ENCODE measurements at places on chromosomes 7 and 10.

DNA sequence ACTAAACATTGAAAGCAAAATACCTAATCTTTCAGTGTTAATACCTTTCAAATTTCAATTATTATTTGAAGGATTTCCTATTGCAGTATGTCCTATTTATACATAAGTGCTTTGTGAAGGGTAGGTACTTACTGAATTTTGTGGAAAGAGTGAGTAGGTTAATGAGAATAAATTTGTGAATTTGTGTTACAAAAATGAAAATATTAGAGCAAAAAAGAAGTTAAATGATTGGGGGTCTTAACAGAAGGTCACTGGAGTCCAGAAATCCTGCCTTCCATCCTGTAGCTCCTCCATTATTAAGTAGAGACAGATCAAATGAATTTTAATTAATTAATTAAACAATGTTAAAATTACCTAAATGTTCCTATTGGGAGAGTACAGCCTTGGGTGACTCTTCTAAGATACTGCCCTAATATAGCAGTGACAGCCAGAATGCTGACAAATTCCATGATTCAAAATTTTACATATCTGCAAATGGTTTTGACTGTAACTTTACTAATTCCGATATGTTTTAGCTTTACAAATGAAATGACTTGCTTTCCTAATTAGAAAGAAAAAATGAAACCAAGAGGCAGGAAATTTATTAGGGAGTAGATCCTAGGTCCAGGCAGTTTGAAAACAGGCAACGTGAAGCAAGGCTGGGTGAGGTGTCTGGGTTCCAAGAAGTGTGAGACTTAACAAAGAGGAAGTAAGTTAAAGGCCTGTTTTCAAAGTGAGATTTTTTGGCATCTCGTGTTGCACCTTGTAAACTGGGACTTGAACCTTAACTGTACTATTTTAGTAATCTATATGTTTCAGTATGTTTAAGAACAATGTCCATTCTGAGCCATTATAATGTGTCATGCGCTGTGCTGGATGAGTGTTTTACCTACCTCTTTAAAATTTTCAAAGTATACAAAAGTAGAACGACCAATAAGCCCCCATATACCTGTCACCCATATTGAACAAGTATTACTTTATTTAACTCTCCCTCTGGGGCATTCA lies 1.5 kb downstream of the PIK3CG start:
- no peak for DNase-seq

- DNase-seq: no peak
Observed at GRCh38 chr7:120404042-120404441, 131.1 kb downstream of the KCND2 start.

DNA sequence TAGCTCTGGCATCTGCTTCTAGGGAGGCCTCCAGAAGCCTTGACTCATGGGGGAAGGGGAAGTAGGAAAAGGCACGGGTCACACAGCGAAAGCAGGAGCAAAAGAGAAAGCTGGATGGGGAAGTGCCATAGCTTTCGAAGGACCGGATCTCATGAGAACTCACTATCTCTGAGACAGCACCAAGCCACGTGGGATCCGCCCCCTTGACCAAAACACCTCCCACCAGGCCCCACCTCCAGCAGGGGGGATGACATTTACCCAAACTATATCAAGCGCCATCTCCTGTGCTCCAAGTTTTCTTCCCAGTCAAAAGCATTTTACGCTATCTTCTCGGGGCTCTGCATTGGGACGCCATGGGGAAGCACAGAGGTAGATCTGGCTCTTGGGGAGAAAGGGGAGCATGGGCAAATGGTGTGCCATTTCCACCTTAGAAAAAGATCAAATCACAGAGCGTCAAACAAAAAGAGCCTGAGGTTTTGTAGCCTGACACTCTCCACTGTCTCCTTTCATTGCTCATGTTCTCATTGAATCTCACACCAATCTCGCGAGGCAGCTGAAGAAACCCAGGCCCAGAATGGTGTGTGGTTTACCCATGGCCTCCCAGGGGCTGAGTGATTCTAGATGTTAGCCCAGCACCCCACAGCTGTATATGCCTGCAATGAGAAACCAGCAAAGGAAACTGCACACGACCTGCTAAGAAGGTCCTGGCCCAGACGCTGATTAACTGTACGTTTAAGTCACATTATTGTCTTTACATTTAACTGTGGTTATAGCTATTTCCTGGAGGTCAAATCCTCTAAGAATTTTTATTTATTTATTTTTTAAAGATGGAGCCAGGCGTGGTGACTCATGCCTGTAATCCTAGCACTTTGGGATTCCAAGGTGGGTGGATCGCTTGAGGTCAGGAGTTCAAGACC lies 8.1 kb upstream of the OLAH start:
- no peak for DNase-seq

GRCh38 chr7:134084488-134085144 lies 42.5 kb upstream of the LRGUK start:
- DNase-seq: no peak

GRCh38 chr10:66842867-66843266 lies 83.0 kb upstream of the LRRTM3 start:
- no peak for DNase-seq

DNA sequence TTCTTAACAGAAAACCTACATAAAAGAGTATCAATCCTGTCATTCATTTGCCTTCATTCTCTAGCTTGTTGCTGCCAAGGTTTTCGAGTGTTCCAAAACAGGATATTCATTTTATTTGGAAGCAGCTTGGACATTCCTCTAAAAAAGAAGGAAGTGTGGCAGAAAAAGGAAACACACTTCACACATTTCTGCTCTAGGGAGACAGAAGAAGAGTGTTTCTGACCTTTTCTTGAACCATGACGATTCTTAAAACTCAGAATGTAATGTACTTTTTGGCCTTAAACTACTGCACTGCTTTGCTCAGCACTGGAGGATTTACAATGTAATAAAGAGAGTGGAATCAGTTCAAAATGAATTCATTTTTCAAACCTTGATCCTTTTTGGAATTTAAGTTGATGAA lies 81.3 kb downstream of the SEMA3A start:
- no peak for DNase-seq

DNA sequence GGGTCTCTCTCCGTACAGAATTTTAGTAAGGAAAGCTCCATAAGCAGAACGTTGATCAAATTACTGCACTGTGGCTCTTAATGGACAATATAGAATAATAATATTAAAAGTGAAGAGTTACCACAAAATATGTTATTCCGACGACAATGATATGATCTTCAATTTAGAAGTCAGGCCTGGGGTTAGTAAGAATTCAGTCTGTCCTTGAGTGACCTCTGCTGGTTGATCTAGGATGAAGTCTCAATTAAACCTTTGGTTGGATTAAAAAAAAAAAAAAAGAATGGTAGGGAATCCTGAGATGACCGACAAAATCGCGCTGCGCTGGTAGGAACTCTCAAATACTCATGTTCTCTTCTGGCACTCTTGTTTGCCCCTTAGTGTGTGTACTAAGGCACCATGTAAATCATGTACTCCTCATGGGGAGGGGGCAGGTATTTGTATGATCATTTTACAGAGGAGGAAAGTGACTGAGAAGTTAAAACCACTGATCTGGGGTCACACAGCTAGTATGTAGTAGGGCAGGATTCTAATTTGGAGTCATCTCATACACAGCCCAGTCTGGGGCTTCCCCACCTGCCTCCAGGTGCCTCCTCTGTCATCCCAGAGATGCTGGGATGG lies 161.3 kb upstream of the NPVF start:
- no peak for DNase-seq

DNA sequence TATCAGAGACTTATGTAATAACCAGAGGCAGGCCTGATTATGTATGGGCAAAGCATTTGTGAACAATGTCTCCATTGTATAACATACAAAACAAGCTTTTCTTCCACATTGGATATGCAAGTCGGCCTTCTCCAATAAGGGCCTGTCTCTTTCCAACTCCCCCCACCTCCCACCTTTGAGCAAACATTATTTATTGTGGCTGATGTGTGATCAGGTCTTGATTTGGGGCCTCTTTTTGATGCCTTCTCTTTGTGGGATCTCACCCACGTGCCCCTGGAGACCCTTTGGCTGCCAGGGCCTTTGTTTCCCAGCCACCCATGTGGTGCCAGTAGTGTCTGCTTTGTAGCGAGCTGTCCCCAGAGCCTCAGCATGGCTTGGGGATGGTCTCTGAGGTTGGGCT lies 53.0 kb downstream of the TCF7L2 start:
- no peak for DNase-seq

DNA sequence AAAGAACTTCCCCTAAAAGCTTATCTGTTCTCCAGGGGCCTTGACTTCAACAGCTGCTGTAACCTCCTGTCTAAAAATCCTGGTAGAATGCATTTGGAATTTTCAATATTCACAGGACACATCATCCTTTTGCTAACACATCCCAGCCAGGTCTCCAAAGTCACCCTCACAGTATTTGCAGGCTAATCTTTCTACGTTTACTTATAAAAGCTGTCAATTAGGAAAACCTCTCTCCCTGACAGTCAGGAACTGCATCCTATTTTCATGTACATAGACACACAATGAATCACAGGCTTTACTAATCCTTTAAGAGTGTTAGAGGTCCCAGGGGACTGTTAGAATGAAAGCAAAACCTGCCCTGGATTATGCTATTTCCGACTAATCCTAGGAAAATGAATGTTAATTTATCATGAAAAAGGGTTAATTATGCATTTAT lies 102.2 kb downstream of the GFRA1 start:
- DNase-seq: no peak

DNA sequence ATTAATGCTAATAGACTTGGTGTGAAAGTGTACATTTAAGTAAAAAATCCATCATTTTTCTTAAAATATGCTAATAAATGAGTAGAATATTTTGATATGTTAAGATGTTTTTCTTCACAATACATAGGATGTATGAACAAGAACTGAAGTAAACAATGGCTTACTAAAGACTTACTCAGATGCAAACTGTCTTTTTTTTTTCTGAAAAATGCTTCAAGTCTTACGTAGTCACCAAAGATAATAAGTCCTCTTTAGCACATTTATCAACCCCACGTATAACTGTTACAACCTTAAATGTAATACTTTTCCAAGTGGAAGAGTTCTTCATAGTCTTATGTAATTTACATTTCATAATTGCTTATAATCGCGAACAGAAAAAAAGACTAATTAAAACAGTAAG lies 54.8 kb downstream of the MDFIC start:
- no peak for DNase-seq

- no peak for DNase-seq
Observed at GRCh38 chr7:129295015-129295423, 70.2 kb downstream of the AHCYL2 start.

DNA sequence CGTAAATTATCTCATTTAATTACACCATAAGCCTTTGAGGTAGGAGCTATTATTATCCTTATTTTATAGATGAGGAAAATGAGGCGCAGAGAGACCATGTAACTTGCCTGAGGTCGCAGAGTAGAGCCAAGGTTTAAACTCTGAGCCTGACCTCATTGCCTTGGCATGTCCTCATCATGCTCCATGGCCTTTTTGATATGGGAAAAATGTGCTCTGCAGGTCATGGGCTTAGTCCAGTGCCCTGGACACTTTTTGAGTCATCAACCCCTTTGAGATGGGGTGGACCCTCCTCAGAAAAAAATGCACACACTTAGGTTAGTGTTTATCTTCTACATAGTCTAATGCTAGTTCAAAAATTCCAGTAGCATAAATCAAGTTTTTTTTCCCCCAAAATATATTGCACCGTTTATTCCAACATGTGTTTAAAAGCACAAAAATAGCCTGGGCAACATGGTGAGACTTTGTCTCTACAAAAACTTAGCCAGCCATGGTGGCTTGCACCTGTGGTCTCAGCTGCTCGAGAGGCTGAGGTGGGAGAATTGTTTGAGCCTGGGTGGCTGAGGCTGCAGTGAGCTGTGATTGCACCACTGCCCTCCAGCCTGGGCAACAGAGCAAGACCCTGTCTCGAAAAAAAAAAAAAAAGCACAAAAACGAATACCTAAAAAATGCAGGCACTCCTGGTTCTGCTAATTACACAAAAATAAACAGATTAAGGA lies 28.6 kb upstream of the TMEM178B start:
- no peak for DNase-seq

- no peak for DNase-seq
Observed at GRCh38 chr10:20502903-20503585, 394.1 kb downstream of the NEBL start.

- DNase-seq: no peak
Observed at GRCh38 chr7:55513868-55514267, 58.4 kb downstream of the VOPP1 start.

DNA sequence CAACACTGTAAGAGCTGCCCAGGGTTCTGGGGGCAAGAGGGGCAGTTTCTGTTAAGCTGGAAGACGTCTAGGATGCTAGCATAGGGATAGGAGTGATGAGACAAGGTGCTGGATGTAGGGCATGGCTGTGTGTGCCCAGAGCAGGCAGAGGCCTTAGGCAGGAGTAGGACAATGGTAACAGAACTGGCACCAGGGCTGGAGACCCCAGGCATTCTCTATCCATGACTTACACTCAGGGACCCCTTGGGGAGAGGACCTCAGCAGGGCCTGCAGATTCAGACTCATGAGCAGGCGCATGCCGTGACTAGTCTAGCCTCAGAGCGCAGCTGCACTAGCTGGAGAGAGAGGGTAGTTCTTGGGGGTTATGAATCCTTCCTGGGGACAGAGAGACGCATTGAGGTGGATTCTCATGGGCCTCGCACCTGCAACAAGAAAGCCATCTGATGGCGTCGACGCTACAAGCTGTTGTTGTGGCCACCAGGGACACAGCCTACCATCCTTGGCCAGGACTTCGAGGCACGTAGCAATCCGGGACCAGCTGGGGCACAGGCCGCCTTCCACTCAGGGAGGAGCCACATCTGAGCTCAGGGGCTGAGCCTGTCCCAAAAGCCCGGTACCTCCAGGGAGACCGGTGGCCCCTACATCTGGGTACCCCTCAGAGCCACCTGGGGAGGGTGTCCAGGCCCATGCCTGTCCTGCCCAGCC lies 474.1 kb downstream of the PTPRN2 start:
- DNase-seq: no peak

DNA sequence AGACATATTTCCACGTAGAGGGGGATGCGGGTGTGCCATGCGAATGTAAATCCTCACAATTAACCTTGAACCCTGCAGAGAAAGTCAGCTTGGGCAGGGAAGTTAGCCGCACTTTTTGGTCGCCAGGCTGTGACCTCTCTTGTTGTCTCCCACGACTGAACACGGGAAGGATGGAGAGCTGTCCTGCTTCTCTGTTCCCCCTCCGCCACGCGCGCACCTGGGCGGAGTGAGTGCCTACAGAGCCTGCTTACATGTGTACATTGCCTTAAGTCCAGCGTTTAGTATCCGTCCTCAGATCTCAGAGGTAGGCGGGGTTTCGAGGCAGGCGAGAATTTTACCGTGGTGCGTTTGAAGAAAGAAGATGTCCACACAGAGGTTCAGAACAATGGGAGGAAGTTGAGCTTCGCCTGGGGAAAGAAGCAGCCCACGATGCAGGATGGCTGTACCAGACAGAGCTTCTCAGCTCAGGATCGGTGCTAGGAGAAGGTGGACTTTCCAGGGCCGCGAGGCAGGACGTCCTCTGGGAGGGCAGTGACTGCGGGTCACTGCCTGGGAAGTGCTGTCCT lies 482 bp upstream of the ERCC6 start:
- DNase-seq: peak; percentile 14

DNA sequence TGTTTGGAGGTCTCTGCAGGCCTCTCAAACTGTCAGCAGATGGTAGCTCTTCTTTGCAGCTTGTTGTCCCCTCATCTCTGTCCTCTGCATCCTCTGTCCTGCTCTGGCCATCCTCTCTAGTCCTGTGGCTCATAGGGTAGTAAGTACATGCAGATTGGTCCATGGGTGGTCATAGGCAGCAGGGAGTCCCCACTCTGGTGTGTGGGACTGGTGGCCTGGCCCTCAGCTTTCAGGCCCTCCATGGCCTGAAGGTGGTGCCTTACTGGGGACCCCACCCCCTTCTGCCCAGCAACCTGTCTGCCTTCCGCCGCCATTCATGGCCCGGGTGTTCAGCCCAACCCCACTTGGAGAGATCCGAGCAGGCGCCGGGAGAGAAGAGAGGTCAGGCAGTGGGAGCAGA lies 12.8 kb upstream of the TCTN3 start:
- no peak for DNase-seq

- DNase-seq: no peak
Observed at GRCh38 chr7:74226633-74227032, 16.8 kb downstream of the LAT2 start.

Data from activated naive CD4-positive, alpha-beta T cell (primary cell).